Pancreas (tissue), 10 donors: ENCODE measurements at places on chromosomes 1 and 21.
A peak's percentile ranks its signal among the peaks of the same experiment; 100 is the strongest.

DNA sequence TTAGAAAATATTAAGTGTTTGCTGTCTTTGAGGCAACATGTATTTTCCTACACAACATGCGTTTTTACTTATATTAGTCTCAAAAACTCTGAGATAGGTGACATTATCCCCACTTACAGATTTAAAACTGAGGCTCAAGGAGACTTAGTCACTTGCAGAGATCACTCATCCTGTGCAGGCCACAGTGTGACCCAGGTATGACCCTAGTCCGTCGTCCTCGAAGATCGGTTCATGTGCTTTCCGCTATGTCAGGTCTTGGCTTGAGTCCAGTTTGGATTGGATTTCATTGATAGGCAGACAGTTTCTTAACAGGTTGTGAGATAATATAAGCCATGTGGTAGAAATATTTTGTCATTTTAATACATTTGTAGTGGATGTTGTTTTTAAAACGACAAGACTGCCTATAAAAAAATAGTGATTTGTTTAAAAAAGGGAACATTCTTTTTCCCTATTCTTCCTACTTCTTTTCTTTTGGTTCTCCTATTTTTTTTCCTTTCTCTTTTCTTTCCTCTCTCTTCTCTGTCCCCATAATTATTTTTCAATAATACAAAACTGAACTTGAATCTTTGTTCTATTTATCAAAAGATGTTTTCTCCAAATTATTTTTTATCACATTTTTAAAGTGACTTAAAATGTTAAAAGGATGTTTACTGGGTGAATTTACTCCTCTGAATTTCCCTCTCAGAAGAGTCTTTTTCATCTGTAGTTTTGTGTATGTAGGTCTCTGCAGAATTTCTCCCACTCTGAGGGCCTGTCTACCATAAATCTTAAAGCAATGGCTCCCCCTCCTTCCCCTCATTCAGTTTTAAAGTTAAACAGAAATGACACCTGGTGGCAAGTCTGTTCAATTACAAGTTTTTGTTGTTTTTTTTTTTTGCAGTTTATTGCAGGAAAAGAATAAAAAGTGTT is 81.8 kb downstream of the PHTF1 start:
- DNase-seq = no peak

- no peak for DNase-seq
Measured at GRCh38 chr1:169958987-169959386, 65.3 kb upstream of the SCYL3 start.

GRCh38 chr1:17665950-17666720 is 89.0 kb upstream of the ACTL8 start:
- DNase-seq = no peak

DNA sequence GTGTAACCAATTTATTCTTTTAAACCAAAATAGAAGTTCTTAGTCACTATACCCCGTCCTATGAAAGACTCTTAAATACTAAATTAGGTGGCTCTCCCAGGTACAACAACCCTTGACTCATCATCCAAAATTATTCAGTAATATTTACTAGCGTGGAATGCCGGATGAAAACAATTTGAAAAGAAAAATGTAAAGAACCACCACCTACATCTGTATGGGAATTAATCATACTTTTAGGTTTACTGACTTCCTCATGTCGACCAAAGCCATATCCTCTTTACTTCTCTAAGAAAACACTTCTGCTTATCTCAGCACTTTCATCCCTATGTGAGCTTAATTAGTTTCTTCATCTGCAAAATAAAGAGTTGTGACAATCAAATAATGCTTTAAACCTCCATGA is 139.6 kb downstream of the AKT3 start:
- DNase-seq = no peak

- DNase-seq = peak; percentile 71
Measured at GRCh38 chr1:149962039-149962647, 25.5 kb upstream of the MTMR11 start.

DNA sequence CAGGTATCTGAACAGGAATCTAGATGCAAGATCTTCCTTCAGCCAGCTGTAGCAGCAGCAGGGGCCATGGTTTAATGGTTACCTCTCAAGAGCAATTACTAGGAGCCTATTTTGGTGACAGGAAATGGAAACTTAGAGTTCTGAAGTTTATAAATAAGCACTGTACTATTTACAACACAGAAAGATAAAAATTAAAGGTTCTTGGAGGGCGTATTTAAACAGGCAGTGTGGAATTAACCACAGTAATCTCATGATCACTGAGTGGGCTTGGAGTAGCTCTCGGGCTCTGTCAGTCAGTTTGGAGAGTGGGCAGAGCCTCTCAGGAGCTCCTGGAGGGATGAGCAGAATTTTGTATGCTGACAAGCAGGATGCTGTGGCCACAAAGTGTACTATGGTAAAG is 10.2 kb upstream of the FCRL5 start:
- no peak for DNase-seq

DNA sequence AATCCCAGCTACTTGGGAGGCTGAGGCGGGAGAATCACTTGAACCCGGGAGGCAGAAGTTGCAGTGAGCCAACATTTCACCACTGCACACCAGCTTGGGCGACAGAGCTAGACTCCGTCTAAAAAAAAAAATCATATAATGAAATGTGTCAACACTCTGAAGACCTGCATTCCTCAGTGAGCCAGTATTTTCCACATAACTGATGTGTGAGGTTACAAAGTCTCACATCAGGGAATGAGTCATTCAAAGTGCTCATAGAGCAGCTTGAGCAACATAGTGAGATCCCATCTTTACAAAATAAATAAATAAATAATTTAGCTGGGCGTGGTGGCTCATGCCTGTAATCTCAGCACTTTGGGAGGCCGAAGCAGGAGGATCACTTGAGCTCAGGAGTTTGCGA is 65.5 kb downstream of the CASZ1 start:
- DNase-seq = no peak

- peak; percentile 18 for DNase-seq
Measured at GRCh38 chr1:54922921-54923421, 36.0 kb upstream of the DHCR24 start.
